ENCODE measurements at places on chromosomes 7 and 10.

DNA sequence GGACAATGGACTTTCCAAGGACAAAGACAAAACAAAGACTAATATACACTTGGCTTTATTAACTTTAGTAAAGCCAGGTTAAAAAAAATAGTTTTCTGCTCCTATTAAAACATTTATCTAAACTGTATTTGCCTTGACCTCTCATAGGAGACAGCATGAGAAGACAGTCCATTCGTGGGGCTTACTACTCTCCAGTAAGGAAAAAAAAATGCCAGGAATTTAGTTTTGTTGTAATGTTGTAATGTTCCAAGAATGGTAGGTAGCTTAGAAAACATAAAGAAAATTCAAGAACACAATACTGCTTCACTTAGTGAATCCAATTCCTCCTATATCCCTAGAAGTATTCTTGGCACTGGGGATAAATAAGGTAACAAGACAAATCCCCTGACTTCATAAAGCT lies 81.7 kb downstream of the KMT2C start:
- DNase-seq, result no peak

- DNase-seq, result no peak
These were observed 169.8 kb upstream of the GRB10 start for GRCh38 chr7:50952544-50952943.

DNA sequence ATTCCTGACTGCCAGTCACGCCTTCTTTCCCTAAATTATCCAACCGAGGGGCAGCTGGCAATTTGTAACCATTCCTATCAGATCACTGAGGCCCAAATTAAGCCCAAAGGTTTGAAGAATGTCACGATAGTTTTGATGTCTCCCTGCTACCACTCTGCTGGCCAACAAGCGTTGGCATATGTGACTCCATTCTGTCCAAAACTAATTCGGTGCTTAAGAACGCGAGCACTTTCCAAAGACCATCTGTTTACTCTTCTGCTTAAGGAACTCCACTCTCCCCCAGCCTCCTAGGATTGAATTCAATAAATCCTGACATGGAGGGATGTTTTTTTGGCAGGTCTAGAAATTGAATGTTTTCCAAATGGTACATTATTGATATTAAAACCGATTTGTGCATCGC lies 131.5 kb upstream of the CTBP2 start:
- DNase-seq, result no peak

- no peak for DNase-seq
These were observed 959.5 kb downstream of the GRID1 start for GRCh38 chr10:85407088-85407487.

DNA sequence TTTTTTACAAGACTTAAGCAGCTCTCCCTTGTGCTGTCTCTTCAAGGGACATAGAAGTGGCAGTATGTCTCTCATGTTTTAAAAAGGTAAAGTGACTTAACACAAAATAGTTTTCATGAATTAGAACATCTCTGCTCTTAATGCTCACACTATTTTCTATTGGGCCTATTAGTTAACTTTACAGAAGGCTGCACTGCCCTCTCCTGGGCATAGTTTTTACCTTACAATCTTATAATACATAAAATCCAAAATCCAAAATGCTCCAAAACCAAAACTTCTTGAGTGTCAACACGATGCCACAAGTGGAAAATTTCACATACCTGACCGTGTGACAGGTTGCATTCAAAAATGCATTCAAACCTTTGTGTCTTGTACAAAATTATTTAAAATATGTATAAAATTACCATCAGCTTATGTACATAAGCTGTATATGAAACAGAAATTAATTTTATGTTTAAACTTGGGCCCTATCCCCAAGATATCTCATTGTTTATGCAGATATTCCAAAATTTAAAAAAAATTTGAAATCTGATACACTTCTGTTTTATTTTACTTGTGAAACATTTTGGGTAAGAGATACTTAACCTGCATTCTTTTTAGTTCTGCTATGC lies 25.8 kb downstream of the TES start:
- DNase-seq, result peak; percentile 48

GRCh38 chr7:27551803-27552400 lies 110.8 kb downstream of the HIBADH start:
- DNase-seq, result no peak

DNA sequence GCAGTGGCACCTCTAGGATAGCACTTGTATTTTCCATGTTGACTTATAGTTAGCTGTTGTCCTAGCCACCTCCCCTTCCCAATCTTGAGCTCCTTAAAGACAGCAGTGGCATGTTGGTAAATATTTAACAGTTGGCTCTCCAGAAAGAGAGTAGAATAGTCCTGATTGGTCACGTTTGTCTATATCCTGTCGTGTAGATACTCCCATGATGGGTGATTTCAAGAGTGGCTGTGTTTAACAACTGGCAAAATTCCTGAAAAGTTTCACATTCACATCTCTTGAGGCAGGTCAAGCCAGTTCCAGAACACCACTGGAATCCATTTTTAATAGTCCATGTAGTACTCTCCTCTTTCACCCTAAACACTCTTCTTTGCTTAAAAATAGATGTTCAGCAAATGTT lies 68.2 kb upstream of the FZD1 start:
- DNase-seq, result no peak

DNA sequence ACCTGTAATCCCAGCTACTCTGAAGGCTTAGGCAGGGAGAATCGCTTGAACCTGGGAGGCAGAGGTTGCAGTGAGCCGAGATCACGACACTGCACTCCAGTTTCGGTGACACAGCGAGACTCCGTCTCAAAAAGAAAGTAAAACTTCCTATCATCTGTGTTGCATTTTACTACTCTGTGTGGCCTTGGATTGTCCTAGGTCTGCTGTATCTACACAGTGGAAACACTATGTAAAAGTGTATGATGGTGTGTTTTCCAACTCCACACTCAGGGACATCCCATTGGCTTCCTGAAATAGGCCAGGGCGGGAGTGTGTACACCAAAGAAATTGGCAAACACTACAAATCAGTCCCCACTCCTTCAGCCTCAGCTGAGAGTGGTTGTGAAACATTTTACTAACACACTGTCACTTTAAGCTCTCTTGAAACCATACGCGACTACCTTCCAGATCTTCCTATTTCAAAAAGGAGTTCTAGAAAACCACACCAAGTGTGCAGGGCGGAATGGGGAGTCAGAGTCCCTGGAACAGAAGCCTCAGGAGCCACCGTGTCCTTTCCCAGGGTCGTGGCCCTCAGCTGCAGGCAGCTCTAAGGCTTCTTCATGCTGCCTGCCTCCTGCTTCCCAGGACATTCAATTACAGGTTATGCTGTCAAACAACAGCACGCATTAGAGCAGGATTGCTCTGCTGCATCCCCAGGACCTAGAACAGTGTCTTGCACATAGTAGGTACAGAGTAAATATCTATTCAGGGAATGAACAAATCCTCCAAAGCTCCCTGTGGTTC lies 275.4 kb downstream of the PARD3 start:
- DNase-seq, result no peak

DNA sequence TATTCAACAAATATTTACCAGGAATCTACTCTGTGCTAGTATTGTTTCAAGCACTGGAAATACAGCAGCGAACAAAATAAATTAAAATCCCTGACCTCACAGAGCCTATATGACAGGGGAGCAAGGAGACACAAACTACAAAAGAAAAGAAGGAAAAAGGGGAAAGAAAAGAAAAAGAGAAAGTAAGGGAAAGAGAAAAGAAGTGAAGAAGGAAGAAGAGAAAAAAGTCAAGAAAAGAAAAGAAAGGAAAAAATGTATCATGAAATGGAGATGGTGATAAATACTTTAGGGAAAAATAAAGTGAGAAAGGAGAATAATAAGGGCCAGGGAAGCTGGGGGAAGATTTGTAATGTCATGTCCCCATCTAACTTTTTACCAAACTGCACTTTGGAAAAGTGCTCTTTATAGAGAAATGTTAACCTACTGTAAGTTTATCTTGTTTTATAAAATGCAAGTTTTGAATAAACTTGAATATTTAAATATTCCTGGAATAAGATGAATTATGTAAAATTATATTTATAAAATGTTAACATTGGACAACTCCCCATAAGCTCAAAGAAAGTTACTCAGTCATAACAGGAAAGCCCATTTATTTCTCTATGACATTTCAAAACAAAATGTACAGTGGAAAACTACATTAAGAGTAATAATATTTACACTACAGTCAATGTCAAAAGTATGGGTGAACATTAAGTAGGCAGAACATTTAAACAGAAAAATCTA lies 14.7 kb downstream of the C10orf88 start:
- no peak for DNase-seq

DNA sequence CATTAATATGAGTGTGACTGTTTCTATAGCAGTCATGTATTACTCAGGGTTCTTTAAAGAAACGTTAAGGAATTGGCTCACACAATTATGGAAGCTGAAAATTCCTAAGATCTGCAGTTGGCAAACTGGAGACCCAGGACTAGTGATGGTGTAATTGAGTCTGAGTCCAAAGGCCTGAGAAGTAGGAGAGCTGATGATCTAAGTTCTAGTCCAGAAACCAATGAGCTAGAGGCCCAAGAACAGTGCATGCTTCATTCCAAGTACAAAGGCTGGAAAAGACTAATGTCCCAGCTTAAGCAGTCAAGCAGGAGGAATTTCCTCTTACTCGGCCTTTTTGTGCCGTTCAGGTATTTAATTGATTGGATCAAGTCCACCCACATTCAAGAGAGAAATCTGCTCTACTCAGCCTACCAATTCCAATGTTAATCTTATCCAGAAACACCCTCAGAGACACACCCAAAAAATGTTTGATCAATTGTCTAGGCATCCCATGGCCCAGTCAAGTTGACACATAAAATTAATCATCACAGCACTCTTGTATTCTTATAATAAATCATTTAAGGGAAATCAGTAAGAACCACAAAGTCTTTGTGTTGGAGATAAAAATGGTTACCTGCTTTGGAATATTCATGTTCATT lies 312.1 kb downstream of the PRKG1 start:
- no peak for DNase-seq

GRCh38 chr10:132724446-132724845 lies 61.5 kb downstream of the NKX6-2 start:
- no peak for DNase-seq

DNA sequence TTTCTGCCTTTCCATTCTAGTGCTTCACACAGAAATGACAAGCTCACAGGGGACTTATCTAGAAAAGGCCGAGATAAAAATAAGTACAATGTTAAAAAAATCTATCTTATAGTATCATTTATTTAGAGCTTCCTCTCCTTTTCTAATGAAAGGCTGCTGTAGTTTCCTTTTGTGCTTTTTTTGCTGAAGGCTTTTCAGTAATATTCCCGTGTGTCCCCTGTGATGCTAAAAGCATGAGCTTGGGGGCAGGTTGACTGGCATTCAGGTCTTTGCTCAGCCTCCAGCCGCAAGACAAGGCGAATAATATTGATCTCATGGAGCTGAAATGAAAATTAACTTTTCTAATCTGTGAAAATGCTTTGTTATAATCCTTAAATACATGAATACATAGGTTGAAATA lies 143.0 kb downstream of the ST7 start:
- DNase-seq, result no peak

DNA sequence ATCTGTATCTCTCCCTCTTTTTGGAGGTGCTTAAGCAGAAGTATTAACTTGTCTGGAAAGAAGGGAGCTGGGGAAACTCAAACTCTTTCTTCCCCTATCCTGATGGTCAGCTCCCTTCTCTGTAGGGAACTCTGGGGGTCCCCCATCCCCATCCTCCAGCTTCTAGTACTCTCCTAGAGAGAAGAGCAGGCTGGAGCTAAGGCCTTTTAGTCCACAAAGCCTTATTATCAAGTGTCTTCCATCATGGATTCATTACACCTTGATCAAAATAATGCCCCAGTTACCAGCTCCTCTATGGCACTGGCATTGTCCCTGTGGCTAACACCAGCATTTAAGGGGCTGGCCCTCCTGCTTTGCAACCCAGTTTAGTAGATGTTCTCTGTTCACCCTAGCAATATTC lies 35.7 kb downstream of the CADPS2 start:
- DNase-seq, result no peak

- DNase-seq, result peak; percentile 31
These were observed 8.6 kb downstream of the IPMK start for GRCh38 chr10:58258977-58259692.

GRCh38 chr10:49667991-49668390 lies 11.5 kb upstream of the C10orf53 start:
- no peak for DNase-seq

DNA sequence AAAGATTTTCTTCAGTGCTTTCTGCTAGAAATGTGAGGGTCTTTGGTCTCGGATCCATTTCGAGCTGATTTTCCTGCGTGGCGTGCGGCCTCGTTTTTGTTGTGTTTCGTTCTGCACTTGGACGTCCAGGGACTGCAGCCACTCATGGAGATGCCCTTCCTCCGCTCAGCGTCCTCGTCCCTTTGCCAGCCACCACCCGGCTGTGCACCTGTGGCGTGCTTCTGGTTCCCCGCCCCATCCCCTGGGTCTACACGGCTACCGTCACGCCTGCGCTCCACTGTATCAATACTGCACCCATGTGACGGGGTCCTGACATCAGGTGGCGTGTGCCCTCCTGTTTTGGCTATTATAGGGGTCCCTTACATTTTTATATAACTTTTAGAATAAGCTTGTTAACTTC lies 42.7 kb upstream of the NKX6-2 start:
- DNase-seq, result no peak

DNA sequence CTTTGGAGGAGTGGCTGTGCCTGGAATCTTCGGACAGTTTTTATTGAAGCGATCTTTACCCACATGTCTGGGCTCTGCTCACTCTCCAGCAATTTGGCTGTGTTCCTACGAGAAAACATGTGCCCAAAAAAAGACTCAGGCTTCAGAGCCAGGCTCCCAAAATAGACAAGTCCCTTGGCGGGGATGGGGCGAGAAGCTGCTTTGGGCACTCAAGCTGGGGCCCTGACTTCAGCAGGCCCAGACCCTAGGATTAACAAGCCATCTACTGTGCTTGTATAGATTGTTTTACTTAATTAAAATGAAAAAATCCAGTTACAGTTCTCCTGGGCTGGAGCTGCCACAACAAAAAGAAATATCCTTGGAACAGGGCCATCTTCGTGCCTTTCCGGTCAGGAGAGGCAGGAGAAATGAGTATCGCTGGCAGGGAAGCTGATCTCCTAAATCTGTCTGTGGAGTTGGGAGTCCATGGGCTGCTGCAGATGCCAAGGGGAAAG lies 51.4 kb upstream of the PDCD4 start:
- no peak for DNase-seq

GRCh38 chr10:86798611-86799010 lies 42.2 kb downstream of the BMPR1A start:
- no peak for DNase-seq

DNA sequence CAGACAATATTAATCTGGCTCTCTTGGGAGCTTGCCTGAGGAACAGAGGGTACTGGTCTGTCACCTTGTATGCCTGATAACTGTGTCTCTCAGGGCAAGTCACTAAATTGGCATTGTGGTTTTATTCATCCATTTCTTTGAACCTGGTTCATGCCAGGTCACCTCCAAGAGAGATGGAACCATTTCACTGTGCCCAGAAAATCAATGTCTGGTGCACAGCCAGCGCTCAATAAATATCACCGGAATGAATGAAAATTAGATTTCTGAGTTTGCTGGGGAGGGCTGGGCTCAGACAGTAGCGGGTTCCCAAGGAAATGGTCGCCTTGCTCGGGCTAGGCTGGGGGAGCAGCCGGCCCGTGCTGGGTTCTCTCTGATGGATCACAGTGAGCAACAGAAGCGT lies 64.1 kb upstream of the BAIAP2L1 start:
- no peak for DNase-seq
